Renal cortical epithelial cell (primary cell): ENCODE measurements at places on chromosomes 6 and 20. TPM values are rescaled to one million over a fixed set of nuclear protein-coding genes. Genes with fewer than 3 reads are reported as not detected.

DNA sequence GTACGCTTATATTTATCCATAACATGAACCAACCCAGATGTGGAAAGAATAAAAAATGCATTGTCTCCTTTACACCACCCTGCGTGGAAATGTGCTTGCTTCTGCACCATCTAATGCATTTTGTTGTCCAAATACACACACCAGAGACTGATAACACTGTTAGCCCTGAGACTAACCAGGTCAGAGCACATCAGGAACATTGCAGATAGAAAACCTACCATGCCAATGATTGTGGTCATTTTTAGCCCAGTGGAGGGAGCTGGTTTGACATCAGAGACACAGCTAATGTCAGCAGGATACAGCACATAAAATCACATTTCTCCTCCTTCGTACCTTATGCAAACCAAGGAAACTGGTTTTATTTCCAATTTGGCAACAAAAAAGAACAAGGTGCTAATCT, 528.7 kb downstream of the DOK5 start:
- DNase-seq, result peak; percentile 9

DNA sequence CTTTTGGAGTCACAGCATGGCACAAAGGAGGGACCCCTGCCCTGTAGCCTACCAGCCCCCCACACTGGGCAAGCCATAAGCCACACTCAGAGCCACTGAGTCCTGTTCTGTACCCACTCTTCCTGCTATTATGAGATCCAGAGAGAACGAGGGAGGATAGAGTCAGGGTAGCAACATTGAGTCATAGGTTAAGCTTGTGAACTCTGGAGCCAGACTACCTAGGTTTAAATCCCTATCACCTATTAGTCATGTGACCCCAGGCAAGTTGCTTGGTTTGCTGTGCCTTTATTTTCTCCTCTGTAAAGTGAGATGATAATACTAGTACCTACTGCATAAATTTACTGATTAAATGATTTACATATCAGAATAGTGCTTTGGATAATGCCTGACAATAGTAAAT, 540 bp downstream of the CNBD2 start:
- peak; percentile 53 for DNase-seq

Gene SF3B5
- total RNA-seq, result 49.0 and 127 TPM in 2 replicates

Gene ADGRF1
- 18.3 and 36.6 TPM in 2 replicates for total RNA-seq

Gene PEX7
- total RNA-seq, result 12.3 and 15.2 TPM in 2 replicates
